ENCODE measurements at places on chromosomes 5 and 9.

- DNase-seq: no peak
Measured at GRCh38 chr9:138058181-138058580, 180.6 kb downstream of the CACNA1B start.

- no peak for DNase-seq
Measured at GRCh38 chr5:154945695-154946301, 4.9 kb downstream of the MRPL22 start.

GRCh38 chr5:180670586-180671359 is 21.4 kb upstream of the FLT4 start:
- DNase-seq: no peak

GRCh38 chr5:160824301-160825001 is 27.6 kb downstream of the ATP10B start:
- no peak for DNase-seq

DNA sequence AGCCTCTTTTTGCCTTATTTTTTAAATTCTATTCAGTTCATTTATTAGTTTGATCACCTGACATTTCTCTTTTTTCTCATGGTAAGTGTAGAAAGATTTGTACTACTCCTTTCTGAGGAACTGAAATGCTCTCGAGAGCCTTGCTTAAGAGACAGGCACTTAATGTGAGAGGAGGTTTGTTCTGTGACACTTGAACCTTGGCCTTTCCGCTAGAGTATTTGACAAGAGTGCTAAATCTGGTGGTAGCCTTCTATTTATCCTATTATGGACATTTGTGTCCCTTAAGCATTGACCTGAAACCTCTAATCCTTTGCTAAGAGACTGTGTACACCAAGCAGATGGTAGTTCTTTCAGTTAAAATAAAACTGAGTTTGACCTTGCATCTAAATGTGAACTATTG is 805.0 kb upstream of the PTPRD start:
- no peak for DNase-seq

GRCh38 chr5:120150770-120151169 is 313.3 kb upstream of the PRR16 start:
- DNase-seq: no peak

Data from stimulated activated CD4-positive, alpha-beta T cell treated with anti-CD3 and anti-CD28 coated beads, TNF-alpha, amount 100 ng/mL, for 1 hour (primary cell).